Caudate nucleus (tissue), 63 donors: ENCODE measurements at places on chromosomes 7 and 10.
A peak's percentile ranks its signal among the peaks of the same experiment; 100 is the strongest.

GRCh38 chr10:123990889-123991288 lies 99.3 kb upstream of the CPXM2 start:
- no peak for DNase-seq

DNA sequence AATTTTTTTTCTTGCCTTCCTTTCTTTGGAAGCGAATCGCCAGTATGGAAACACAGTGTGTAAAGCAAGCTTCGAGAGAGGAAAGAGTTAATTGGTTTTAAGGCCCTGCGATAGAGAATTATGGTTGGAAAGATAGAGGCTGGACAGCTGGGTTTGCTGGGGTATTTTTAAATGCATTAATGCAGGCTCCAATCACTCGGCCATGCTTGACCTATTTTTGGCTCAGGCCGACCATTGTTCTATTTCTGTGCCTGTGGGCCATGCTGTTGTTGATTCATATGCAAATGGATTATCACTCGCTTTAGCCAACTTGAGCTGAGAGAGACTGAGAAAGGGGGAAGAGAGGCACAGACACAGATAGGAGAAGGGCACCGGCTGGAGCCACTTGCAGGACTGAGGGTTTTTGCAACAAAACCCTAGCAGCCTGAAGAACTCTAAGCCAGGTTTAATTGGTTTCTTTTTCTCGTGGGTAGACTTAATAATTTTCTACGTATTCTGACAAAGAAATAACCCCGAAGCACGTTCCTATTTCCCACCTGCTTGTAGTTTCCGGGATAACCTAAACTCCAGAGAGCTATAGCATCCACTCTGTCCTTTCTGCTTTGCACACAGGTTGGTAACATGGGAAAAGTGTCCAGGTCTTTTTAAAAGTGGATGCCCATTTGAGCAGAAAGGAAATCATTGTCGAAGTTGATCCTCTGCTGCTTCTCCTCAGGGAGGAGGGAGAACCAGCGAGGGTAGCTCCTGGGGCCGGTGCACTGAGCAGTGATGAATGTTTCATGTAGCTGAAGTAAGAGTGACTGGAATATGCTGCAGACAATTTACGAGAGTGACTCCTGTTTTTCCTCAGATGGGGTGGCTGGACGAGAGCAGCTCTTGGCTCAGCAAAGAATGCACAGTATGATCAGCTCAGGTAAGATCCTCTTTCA lies at the start of gene HDAC9:
Gene HDAC9 (plus strand): TSS at position 338 of the 929 bp plus-strand sequence. CDS start 554 bp downstream, at position 892.
- DNase-seq = peak; percentile 40

- DNase-seq = no peak
These were observed 12.3 kb downstream of the TCF7L2 start for GRCh38 chr10:112962343-112962742.

DNA sequence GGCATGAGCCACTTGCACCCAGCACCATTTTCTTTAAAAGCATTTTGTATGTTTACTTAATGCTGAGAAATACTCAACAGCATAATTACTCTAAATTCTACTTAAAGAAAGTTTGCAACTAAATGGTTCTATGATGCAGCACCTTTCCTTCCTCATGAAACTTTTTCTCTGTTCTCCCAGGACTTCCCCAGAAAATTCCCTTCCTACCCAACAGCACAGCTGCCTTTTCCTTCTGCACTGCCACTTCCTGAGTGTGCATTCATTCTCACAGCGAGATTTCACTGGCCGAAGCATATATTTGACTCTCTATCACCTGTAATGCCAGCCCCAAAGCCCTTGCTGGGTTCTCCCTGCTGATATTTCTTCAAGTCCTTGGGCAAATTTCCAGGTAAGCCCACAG lies 41.5 kb upstream of the DGKI start:
- DNase-seq = no peak

GRCh38 chr7:102908676-102909075 lies 4.1 kb upstream of the LRRC17 start:
- DNase-seq = no peak

- no peak for DNase-seq
These were observed 188.6 kb downstream of the ETV1 start for GRCh38 chr7:13800694-13801448.

DNA sequence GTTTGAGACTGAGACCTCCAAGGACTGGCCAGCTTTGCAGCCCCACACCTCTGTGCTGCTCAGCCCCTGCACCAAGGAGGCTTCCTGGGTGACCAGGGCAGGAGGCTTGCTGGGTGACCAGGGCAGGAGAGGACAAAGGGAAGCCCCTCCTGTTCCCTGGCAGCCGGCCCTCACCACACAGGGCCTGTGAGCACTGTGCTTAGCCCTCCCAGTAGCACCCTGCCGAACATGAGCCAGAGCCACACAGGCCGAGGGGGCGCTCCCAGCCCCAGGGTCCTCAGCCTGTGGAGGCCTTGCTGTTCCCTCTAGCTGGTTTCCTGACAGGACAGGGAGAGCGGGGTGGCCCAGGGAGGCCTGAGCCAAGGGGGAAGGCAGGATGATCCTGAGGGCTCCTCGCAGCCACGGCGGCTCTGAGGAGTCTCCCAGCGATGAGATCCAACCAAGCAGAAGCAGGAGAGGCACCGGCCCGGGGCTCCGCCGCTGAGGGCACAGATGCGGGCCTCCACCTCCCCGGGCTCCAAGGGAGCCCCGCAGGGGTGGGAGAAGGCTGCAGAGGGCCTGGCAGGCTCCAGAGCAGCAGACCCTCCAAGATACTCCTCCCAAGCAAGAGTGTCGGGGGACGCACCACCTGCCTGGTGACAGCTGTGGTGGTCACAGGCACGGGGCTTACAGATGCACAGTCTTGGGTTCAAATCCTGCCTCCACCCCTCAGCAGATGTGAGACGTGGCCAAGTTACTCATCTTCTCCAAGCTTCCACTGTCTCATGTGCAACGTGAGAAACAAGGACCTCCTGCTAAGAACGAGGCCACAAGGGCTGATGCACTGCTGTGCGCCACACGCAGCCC lies 22.5 kb downstream of the WDR86 start:
- DNase-seq = no peak

DNA sequence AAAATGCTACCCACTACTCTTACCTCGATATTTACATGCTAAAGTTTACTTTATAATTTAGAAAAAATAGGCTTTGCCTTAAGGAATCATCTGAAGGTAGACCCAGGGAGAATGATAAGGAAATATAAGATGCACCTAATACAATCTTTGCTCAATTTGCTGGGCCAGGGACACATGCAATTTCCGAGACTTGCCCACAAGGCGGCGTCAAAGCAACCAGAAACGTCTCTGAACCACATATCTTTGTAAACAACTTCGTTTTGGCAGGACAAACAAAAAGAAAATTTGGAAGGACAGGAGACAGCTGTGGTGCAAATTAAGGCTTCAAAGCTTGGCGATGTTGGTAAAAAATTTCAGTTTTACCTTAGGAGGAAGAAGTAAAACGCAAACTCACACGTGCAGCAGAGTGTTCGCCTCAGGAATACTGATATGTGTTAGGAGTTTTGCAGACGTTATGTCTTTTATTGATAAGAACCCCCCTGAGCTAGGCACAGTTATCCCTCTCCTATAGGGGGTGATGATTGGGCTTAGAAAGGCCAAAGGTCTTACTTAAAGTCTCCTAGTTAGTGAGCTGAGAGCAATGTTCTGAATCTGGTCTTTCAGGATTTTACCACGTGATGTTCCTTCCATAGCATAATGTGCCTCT lies 134.3 kb downstream of the PRKCQ start:
- peak; percentile 21 for DNase-seq

- DNase-seq = no peak
These were observed 686.4 kb upstream of the C7orf33 start for GRCh38 chr7:147904219-147904576.

DNA sequence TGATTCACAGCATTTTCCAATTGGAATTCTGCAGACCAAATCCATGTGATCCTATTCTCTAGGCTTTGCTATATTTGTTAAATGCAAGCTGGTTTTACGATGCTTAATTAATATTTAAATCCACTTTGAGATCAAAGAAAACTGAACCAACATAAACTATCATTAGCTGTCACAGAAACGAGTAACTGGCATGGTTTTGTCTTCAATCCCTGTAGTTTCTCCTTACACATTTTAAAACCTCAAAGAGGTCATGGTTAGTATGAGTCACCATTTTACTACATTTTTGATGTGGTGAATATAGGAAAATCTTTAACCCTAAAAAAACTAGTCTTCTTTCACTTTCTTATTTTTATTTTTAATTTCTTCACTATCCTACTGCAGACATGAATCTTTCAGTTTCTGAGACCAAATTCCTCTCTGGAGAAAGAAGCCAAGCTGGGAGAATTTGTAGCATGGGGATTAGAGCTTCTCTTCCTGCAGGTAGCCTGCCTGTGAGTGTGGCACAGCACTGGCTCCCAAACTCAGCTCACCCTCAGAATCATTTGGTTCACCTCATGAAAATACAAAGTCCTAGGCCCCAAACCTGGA lies 8.7 kb upstream of the LIPM start:
- DNase-seq = no peak

DNA sequence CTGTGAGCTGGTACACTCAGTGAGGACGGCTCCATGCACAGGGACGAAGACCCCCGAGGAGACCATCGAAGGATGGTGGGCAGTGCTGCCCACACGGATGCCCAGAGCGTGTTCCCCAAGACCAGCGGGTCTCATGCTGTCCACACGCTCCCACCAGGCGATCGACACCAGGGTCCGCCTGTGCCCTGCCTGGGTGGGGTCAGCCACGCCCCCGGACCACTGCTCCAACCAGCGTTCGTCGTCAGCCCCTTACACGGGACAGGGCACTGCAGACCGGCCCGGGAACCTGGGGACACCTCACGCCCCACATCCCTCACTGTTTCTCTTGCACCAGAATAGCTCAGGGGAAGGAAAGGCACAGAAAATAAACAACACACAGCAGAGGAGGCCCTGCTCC lies 223.5 kb downstream of the DNAJB6 start:
- DNase-seq = no peak

- no peak for DNase-seq
These were observed 952.9 kb downstream of the DNAJB9 start for GRCh38 chr7:109522585-109522984.

DNA sequence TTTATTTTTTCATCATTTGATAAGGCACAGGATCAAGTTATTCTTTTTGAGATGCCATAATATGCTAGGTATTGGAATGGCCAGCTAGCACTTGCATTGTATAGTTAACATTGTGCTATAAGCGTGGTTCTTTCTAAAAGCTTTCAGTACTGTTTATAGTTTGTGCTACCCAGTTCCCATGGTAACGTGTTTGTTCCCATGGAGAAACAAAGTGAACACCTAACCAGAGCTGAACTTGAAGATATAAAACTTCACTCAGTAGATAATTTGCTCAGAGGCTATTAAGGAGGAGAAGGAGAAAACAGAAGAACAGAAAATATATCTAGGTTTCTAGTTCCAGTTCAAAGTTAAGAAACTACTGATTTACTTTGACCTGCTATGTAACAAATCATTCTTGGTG lies 23.6 kb upstream of the ITGB8 start:
- DNase-seq = no peak

DNA sequence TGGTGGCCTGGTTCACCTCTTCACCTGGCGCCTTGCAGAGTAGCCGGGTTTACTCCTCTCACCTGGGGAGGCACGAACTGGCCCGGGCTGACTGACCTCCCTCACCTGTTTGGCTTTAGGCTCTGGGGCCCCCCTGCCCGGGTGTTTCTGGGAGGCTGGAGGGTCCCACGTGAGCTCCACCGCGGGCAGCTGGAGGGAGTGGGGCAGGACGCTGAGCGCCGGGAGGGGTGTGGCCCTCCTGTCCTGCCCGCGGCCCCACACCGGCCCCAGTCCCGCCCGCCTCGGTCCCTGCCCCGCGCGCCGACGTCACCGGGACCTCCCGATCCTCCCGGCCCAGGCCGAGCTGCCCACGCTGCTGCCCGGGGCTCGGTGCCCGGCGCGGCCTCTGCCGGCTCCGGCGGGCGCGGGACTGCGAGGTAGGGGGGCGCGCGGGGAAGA lies at the start of gene AMZ1:
Gene AMZ1 (plus strand): TSS at position 322 of the 438 bp plus-strand sequence. CDS start 12,250 bp downstream, outside the sequence.
- no peak for DNase-seq

DNA sequence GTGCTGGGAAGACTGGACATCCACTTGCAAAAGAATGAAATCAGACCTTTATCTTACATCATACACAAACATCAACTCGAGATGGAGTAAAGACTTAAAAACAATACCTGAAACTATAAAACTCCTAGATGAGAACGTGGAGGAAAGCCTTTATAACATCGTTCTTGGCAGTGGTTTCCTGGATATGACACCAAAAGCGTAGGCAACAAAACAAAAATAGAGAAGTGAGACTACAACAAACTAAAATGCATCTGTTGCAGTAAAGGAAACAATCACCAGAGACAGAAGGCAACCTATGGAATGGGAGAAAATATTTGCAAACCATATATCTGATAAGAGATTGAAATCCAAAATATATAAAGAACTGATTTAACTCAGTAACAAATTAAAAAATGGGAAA lies 33.3 kb downstream of the CC2D2B start:
- DNase-seq = no peak

GRCh38 chr7:38129579-38129978 lies 48.5 kb upstream of the STARD3NL start:
- no peak for DNase-seq

DNA sequence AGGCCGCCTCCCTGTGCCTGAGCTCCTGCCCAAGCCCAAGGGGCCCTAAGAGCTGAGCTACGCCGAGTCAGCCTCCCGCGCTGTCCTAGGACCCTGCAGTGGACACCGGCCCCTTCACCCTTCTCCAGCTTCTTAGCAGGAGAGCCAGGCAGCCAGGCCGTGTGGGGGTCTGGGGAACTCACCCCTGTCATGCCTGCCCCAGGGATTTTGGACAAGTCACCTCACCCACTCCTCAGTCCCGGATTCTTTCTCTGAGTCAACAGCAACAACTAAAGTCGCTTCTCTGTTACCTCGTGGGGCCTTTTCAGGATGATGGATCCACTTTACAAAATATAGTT lies 79.3 kb downstream of the MKI67 start:
- no peak for DNase-seq

DNA sequence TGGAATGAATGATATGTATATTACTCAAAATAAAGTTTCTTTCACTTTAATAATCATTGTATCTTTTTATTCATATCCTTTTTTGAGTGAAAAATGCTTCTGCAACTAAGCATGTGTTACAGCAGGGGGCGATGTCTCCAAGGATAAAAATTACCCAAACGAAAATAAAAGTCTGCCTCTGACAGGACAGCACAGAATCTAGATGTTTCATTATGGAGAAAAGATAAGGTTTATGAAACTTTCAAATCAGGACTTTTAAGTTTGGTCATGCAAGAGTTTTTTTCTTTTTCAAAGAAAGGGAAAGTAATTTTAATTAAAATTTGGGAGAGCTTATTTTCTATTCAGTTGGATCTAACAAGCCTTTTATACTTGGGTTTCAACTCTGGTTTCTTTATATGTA lies 48.4 kb downstream of the TES start:
- peak; percentile 24 for DNase-seq

DNA sequence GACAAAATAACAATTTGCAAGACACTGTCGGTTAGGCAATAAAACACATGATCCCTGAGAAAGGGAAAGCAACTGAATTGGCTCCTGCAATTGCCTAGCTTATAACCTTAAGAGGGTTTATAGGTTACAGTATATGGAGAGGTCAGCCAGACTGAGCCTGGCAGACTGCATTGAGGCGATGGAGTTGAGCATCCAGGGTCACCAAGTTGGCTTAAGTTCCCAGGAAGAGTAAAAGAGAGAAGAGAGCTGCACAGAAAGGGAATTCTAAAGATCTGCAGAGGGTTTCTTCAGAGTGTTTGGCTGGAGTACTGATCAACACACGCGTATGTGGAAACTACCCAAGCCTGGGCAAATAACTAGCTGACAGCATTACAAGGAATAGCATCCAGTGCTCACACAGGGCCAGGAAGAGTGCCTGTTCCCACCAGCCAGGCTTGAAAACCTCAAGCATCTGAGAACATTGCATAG lies 11.2 kb downstream of the ANKMY2 start:
- DNase-seq = no peak

GRCh38 chr10:75083972-75084833 lies 27.3 kb upstream of the SAMD8 start:
- no peak for DNase-seq
